ENCODE measurements at places on chromosomes 7 and 10. TPM values are rescaled to one million over a fixed set of nuclear protein-coding genes. Genes with fewer than 3 reads are reported as not detected.

The OR2A12 gene
- not detected for total RNA-seq

The LBX1 gene
- total RNA-seq = under 0.01 TPM

The PON3 gene
- not detected for total RNA-seq

The TAS2R41 gene
- total RNA-seq = not detected

The GRID2IP gene
- total RNA-seq = not detected

The HOXA10 gene
- under 0.01 TPM for total RNA-seq

The VWA2 gene
- total RNA-seq = not detected

The POLL gene
- total RNA-seq = 17.3 TPM

The ZNF488 gene
- not detected for total RNA-seq

The LOXL4 gene
- total RNA-seq = 9.1 TPM

The ARHGEF35 gene
- total RNA-seq = 0.65 TPM

The KNDC1 gene
- total RNA-seq = 0.36 TPM

The GTPBP4 gene
- total RNA-seq = 22.7 TPM

The MRC1 gene
- total RNA-seq = under 0.01 TPM

The EPDR1 gene
- total RNA-seq = 27.7 TPM

The TMEM273 gene
- total RNA-seq = not detected

The KAZALD1 gene
- 21.2 TPM for total RNA-seq

The CACNA2D1 gene
- total RNA-seq = 69.7 TPM

The CALML5 gene
- total RNA-seq = not detected

The PSPH gene
- total RNA-seq = 37.4 TPM

The PRR15 gene
- 21.1 TPM for total RNA-seq

The LMBR1 gene
- 29.2 TPM for total RNA-seq

The BNIP3 gene
- 400 TPM for total RNA-seq

The TUBB8 gene
- not detected for total RNA-seq

The TMEM176B gene
- total RNA-seq = not detected

The REEP3 gene
- total RNA-seq = 52.5 TPM

The ADCYAP1R1 gene
- total RNA-seq = not detected

The ZNF853 gene
- 1.1 TPM for total RNA-seq

The LRRD1 gene
- total RNA-seq = not detected

The GDF2 gene
- not detected for total RNA-seq

The BAIAP2L1 gene
- total RNA-seq = 1.3 TPM

The HECW1 gene
- total RNA-seq = not detected

The EVX1 gene
- total RNA-seq = not detected

The RNLS gene
- 19.4 TPM for total RNA-seq

The SAP25 gene
- not detected for total RNA-seq

The CDC14C gene
- not detected for total RNA-seq

The CRYGN gene
- not detected for total RNA-seq

The ODAD2 gene
- not detected for total RNA-seq

The GAD2 gene
- total RNA-seq = not detected

The ACTL6B gene
- total RNA-seq = not detected

The RASSF4 gene
- total RNA-seq = 18.6 TPM
